ENCODE measurements at places on chromosomes 11 and 22.

DNA sequence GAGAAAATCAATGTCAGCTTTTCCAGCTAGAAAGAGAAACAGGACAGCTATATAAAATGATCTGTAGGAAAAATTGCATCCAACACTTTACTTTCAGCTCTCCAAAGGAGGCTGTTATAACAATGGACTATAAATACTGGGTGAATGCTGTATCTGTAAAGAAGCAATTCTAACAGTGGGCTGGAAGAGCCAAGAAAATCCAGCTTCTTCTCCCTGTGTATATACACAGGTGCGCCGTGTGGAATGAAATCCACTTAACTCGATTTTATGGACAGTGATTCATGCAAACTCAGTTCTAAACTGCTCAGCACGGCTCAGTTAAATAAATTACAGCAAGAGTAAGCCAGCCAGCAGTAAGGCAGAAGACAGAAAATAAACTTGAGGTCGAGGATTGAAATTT is 32.5 kb upstream of the LMO2 start:
- DNase-seq: no peak

DNA sequence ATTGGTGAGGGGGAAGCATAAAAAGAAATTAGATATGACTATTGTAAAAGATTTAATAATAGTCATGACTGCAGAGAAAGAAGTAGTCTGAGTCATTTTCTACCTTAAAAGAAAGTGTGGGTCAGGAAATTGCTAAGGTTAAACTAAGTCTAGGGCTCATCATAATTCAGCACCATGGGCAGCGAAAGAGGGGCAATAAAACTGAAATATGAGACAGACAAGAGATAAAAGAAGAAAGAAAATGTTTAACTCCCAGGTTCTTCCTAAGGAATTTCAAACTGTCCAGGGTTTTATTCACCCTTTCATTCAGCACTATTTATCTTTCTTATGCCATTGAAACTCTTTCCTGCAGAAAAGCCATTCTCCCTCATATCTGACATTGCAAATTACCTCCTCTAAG is 114.4 kb upstream of the API5 start:
- DNase-seq: no peak

DNA sequence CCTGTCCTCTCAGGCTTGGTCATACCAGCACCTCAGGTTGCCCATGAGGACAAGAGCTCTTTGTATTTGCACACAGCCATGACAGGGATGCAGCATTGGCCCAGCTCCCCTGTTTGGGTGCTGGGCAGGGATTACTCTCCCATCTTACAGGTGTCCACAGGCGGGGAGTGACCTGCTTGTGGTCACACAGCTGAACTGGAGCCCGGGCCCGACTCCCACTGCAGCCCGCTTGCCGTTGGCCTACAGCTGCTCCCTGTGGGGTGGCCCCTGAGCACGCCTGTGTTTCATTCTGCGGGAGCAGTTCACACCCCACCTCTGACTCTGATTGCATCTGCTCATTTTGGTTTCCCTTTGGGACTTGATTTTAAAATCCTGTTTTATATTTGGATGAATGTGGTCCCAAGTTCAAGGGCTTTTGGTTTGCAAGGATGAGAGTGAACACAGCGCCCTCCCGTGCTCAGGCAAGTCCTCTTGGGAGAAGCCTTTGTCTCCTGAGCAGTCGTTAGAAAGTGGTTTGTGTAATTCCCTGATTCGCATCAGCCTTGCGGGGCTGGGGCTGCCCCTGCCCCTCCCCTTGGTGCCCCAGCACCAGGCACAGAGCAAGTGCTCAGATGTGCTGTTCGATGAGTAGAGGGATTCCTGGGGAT is 9.3 kb downstream of the PICK1 start:
- no peak for DNase-seq

- DNase-seq: no peak
Observed at GRCh38 chr22:34303656-34304055, 383.4 kb upstream of the LARGE1 start.

DNA sequence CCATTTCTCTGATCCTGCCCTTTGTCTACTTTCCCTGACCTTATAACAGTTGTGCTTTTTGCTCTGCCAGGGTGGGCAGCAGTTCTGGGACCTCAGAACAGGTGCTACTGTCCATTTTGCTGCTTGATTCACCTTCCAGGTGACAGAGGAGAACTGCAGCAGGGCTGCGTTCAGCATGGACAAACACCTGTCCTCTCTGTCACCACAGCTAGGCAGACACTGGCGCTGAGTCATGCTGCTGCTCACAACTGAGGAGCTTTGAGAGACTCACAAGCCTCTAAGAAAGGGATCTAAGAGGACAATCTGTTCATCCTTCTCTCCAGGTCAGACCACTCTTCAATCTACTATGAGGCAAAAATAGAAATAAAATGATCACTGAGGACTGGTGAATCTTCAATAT is 1144.5 kb upstream of the CCDC90B start:
- DNase-seq: no peak

DNA sequence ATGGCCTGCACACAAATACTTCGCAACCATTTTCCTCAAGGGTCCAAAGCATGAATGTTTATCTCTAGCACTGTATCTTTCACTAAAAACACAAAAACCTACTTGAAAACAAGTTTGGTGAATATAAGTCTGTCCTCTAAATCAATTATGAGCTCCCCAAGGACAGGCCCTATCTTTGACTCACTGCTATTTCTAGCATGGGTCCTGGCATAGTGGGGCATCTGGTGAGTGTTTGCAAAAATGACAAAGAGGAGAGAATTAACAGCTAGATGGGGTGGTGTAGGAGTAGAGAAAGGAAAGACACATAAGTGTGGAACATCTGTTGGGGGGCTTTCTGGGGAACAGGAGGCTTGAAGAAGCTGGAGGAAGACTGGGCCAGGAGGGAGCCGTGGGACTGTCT is 74.0 kb upstream of the PHOX2A start:
- no peak for DNase-seq

DNA sequence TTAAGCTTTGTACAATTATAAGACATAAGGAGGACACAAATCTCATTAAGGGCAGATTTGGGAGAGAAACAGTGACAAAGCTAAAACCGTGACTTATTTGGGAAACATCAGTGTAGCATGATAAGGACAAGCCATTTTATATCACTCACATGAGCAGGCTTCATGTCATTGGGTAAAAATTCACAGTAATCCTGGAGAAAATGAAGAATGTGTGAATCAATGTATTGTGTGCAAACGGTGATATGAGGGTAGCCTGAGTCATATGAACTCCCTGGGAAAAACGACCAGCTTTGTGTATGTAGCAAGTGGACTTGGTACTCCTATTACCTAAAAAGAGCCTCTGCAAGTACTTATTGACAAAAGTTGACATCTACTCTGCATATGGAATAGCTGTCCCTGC is 6.0 kb upstream of the TRIM34 start:
- DNase-seq: no peak

DNA sequence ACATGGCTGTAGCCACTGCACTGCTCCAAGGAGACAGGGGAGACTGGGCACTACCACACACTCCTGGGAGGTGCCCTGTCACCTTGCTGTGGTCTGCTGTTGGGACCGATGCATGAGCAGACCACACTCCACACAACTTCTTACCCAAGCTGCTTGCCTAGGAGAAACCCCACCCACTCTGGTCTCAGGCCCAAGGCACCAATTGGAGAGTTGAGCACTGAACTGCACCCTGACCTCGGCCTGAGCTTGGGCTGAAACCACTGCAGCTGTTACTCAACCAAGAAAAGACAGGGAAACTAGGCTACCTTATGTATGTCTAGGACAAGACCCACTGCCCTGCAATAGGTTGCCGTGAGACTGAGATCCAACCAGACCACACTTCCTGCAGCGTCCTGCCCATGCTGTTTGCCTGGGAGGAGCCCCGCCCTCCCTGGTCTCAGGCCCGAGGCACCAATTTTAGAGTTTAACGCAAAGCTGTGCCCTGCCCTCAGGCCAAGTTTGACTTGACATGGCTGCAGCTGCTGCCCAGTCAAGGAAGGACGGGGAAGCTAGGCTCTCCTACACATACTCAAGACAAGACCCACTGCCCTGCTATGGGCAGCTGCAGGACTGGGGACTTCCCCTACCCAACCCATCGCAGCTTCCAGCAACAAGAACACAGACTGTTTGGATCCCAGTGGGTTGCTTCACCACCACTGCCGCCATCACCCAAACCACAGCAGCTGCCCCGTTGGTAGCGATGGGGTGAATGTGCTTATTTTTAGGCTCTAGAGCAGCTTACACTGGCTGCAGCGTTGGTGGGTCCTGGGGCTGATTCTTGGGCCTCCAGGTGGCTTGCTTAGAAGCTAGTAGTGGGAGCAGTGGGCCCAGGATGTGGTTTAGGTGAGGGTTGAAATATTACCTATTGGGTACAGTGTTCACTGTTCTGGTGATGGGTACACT is 66.8 kb downstream of the BRD1 start:
- no peak for DNase-seq

- no peak for DNase-seq
Observed at GRCh38 chr11:72578991-72579815, 95.0 kb downstream of the PDE2A start.

DNA sequence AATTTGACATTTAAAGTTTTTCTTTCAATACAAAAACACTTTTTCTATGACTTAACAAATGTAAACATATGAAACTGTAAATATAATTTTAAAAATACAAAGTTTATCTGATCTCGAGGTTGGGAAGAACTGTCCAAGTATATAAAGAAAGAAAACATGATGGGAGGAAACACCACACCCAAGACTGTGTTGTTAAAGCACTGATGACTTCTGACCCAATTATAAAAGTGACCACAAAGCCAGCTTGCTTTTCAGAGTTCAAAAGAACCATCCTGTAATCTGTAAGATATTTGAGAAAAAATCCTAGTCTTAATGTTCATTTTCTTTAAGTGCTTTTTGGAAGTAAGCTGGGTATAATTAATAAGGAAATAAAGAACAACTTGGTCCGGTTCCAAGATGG is 15.6 kb downstream of the CEP57 start:
- DNase-seq: no peak

DNA sequence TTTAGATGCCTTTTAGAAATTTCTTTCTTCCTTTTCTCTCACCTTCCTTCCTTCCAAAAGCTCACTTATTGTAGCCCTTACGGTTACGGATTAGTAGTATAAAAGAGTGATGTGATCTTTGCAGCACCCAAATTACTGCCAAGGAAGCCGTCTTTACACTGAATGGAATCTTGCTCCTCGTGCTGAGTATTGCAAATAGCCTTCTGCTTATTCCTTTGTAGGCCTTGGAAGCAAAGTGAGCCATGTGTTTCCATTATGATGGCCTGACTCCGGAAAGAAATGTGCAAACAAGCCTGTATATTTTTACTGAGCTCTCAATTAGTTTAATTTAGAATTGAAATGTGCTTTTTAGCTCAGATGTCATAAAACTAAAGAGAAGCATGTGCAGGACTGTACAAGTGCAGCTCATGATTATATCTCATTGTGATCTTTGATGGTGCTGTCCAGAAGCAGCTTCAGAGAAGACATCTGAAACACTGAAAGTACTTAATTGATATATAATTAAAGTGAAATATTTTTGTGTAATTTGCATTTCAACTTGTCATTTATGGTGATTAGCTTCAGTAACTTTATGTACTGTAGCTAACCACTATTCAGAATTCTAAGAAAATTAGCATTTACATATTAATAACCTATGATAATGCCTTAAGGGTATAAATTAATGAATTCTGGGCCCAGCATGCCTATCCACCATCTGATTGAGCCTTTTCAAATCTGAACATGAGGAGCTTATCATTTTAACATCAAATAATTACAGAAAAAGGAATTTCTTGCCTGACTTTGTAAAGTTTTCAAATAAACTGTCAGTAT is 129.3 kb downstream of the GRIA4 start:
- DNase-seq: no peak

GRCh38 chr22:46286006-46286405 is 10.7 kb upstream of the GTSE1 start:
- no peak for DNase-seq

GRCh38 chr11:129815596-129816461 is at the start of gene TMEM45B:
TMEM45B (plus strand) TSS chr11:129815848; CDS start chr11:129852483, 36,635 bp downstream.
- no peak for DNase-seq

- DNase-seq: no peak
Observed at GRCh38 chr22:25114369-25115362, 85.0 kb upstream of the CRYBB3 start.

DNA sequence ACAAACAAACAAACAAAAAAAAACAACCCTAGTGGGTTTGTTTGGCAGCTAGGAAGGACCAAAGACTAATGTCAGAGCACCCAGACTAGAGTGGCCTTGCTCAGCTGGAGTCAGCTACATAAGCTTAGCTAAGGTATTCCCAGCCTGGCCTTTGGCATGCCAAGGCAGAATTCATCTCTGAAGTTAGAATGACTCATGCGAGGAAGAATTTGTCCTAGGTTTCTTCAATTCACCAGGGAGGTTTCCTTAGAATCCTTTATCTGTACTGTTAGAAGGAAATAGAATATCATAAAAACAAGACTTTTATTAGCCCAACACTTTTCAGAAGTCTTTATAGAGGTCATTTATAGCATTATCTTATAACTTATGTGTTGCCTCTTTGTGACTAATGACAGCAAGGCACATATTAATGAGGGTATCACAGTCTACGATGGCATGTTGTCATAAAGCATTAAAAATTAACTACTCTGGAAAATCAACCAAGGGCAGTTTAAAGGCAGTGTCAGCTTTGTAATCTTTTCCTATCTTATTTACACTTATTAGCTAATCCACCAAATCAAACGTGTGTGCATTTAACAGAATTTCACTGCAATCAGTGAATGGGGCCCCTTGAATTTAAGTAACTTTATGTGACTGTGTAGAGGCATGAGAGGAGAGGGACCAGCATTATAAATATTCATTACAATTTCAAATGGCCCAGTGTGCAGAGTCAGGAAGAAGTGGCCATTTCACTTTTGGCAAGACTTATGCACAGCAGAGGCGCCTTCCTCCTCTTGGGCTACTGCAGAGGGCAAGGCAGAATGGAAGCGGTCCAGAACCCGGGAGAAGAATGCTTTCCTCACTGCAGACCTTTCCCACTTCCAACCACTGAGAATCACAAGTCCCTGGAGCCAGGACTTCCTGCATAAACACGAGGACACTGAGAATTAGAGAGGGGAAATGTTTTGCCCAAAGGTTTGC is 36.3 kb downstream of the SLC5A1 start:
- no peak for DNase-seq

DNA sequence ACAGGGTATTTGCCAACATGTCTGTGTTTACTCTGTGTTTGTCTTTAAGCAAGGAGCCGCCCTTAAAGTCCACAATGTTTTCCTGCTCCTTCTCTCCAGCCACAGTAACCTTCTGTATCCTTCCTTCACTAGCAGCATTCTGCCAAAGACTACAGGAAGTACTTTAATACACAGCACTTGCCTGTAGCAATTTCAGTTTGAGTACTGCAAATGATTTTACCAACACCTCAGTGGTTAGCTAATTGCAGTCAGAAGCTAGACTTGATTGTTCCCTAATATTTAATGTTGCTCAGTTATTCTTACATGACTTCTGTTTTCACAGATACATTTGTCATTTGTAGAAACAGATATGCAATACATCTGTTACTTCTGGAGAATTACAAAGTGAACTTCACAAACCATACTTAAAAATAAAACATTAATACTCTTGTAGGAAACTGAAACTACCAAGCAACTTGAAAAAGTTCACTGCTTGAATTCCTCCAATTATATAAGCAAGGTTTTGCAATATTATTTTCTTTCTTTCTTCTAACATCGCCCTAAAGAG is 69.1 kb downstream of the FCHSD2 start:
- DNase-seq: no peak

- no peak for DNase-seq
Observed at GRCh38 chr11:10941871-10942270, 84.0 kb upstream of the ZBED5 start.
